Activated T-cell treated with anti-CD3 and anti-CD28 coated beads for 48 hours (primary cell): ENCODE measurements at places on chromosomes 7 and 10.

GRCh38 chr7:94396037-94396431, 1.3 kb downstream of the COL1A2 start:
- DNase-seq, result no peak

DNA sequence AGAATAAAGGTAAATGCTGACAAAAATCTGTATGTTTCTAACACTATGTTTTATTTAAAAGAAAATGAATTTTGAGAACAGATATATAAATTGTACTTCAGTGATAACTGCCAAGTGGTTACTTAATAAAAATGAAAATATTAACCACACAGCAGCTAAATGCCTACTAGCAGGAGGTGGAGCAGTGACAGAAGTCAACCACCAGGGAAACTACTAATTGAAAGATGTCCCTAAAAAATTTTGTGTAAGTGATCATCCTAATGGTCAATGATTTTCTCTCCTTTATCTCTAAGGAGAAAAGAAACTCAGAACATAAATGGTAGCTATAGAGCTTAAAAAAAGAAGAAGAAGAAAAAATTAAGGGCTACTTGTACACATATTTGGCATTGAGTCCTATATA, 22.9 kb downstream of the WNT16 start:
- DNase-seq, result no peak

DNA sequence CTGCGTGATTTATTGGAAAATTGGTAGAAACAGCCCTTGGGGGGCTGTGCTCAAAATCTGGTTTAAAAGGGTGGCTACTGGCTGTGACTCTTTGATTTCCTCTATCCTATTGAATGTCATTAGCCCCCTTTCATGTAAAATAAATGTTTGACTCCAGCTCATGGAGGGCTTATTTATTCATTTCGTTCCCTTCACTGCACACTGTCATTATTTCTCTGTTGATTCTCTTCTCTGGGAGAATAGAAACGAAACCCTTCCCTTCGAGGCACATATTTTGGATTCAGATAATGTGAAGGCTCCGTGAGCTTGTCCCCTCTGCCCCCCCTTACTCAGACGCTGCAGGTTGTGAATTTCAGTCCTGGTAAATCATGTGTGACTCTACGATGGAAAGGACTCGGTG, 203.9 kb upstream of the GPR26 start:
- DNase-seq, result no peak

- no peak for DNase-seq
These were observed 47.7 kb downstream of the KIAA1217 start for GRCh38 chr10:24256619-24257107.

DNA sequence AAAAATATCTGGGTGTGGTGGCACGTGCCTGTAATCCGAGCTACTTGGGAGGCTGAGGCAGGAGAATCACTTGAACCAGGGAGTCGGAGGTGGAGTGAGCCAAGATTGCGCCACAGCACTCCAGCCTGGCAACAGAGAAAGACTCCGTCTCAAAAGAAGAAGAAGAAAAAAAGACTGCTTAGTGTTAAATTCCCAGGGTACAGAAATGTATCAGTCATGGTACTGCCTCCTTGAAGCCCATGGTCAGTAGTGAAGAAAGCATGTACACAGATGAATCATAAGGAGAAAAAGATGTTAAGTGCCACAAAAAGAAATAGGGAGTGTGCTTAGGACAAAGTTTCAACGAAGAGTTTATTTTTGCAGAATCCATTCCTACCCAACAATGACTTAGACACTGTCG, 62.5 kb upstream of the KMT2E start:
- no peak for DNase-seq

- DNase-seq, result no peak
These were observed 35.9 kb downstream of the CCM2 start for GRCh38 chr7:45035893-45036292.

- no peak for DNase-seq
These were observed 400.4 kb downstream of the CDC14C start for GRCh38 chr7:49324707-49325106.

DNA sequence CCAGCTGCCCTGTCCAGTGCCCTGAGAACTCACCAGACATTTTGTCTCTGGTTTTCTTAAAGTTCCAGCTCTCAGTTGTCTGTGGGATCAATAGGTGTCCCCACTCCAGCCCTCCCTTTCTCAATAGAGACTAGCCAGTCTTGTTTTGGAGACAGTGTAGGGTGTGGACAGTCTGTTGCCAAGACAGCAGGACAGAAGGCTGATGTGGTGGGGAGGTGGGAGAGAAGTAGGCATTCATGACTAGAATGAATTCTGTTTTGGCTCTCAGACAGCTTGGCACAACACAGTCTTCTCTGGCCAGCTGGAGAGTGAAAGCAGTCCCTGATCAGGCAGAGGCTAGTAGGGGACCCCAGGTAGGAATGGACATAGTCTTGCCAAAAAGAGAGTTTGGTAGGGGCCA, 467.0 kb upstream of the PODXL start:
- DNase-seq, result no peak

- no peak for DNase-seq
These were observed 12.0 kb upstream of the DOCK1 start for GRCh38 chr10:126893206-126893605.

DNA sequence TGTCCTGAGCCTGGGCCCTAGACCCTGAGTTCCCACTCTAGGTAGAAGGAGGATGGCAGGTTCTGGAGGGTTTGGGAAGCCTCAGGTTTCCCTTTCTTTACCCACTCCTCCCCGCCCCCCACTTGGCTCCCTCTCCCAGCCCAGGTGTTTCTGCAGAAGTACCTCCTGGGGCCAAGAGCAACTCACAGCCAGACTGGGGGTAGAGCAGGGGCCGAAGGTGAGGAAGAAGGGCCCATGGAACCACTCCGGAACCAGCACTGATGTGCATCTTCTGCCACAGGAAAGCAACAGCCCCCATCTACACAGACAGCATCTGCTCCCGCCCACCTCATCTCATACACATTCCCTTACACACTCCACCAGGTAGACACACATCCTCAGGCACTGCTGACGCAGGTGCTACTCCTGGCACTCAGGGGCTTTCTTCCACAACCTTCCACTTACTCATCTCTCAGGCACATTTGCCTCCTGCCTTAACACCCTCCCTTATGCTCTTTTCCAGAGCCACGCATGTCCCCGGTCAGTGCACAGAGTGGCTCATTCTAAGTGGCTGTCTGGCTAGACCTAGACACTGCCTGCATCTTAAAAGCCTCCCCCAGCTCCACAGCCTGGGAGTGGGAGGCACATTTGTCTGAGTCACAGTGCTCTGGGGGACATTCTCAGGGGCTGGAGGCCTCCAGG, 1.8 kb downstream of the EPHB6 start:
- no peak for DNase-seq

DNA sequence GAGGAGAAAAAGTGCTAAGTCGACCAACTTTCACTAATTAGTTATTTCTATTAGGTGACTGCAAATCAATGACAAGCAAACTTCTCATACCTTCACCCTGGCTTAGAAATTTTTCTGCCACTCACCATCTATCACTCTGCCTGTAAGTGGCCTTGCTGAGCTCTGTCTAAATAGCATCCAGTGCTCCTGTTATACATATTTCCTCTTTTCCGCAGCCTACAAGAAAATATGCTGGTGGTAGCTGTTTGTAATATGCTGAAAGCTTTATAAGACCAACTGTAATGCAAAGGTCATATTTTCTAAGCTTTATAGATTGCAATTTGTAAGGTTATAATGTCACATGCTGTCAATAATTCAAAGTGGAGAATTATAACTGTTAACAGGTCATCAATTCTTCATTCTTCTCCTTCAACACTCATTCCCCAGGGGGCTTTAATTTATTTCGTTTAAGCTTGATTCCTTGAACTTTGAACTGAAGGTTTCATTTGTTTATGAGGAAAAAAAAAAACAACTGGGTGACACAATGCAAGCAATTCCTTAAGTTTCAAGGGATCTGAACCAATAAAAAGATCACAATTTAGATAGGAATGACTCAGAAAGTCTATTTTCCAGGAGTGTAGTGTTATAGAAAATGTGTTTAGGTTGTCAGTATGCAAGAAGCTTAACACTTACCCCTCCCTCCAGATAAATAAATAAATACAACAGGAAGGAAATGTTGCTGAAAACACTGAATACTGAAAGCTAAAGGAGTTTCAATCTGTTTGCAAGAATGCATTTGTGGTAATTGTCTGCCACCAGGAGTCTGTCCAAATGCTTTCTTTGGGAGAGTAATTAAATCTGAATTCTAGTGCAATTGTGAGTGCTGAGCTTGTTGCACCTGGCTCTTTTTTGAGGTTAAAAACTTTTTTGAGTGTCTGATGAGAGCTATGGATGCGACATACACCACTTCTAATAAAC, 183.7 kb downstream of the SORCS1 start:
- no peak for DNase-seq

GRCh38 chr7:130409712-130410072, 29.4 kb downstream of the CPA1 start:
- no peak for DNase-seq

GRCh38 chr7:107039199-107039900, 5.2 kb upstream of the PRKAR2B start:
- DNase-seq, result no peak

GRCh38 chr10:85623342-85623741, 743.3 kb downstream of the GRID1 start:
- no peak for DNase-seq

- DNase-seq, result no peak
These were observed 72.0 kb upstream of the ABCB5 start for GRCh38 chr7:20543500-20543899.

DNA sequence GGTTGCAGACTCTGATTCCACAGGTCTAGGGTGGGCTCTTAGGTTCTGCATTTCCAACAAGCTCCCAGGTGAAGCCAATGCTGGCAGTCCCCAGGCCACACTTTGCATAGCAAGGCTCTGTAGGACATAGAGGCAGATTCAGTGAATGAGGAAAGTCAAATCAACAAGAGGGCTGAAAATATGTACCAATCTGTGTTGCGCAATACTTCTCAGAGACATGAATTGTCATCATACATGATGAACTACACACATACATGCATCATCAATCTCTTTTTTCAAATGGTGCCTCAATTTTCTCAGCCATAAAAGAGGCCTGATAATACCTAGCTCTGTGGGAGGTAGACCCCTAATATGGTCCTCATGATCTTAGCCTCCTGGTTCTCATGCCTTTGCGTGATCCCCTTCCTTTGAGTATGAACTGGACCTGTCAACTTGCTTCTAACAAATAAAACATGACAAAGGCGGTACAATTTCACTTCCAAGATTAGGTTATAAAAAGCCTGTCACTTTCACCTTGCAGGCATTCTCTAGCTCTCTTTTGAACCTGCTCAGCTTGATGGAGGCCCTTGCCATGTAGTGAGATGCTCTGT, 49.0 kb downstream of the PIK3CG start:
- no peak for DNase-seq

DNA sequence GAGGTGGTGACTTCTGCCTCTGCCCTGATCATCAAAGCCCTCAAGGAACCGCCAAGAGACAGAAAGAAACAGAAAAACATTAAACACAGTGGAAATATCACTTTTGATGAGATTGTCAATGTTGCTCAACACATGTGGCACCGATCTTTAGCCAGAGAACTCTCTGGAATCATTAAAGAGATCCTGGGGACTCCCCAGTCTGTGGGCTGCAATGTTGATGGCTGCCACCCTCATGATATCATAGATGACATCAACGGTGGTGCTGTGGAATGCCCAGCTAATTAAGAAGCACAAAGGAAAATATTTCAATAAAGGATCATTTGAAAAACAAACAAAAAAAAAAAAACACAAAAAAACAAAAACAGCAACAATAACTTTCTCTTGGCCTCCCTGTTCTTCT, 59.5 kb upstream of the TOMM7 start:
- DNase-seq, result no peak

DNA sequence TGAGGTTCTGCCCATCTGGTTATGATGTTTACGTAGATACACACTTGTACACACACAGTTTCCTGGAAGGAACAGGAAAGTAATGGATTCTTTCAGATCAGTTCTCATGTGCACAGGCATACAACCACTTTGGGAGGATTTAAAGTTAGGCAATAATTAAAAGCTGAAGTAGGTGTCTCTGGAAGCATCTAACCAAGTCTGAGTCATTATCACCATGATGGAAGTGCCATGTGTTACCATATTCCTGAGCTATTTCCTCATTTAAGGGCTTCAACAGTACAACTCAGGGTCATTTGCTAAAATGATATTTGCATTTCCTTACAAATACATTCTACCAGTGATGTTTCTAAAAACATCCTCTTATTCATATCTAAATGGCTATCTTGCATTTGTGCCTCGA, 41.4 kb upstream of the BET1 start:
- DNase-seq, result no peak
